ENCODE measurements at places on chromosomes 1 and 21.

DNA sequence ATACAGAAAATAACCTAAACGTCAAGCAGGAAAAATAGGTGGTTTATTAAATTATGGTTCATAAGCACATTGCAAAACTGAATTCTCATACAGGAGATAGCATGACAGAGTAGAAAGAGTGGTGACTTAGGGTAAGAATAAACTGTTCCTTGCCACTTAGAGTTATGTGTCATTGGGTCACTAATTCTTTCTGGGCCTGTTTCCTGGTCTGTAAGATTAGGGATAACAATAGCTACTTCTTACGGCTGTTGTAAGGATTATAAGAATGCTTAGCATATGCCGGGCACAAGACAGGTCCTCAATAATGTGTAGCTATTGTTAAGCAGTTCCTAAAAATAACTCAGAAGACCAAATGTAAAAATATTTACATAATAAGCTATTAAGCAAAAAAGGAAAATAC lies 24.2 kb downstream of the SNRNP40 start:
- no peak for DNase-seq

DNA sequence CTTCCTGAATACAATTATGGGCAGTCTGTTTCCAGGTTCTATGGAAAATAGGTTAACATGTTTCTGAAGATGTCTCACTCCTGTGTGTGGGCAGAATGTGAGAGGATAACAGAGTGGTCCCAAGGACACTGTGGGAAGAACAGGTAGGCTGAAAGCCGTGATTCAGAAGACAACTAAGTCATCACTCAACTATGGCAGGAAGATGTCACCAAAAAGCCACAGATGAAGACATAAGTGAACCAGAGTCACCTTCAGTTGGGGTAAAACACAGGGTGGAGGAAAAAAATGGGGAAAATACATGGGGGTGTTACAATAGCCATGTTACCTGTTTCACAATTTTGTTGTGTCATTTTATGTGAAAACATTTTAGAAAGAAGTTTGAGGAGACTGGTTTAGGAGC lies 75.1 kb downstream of the UCHL5 start:
- no peak for DNase-seq

- DNase-seq: no peak
These were observed 9.8 kb downstream of the PPP2R5A start for GRCh38 chr1:212294983-212295382.

DNA sequence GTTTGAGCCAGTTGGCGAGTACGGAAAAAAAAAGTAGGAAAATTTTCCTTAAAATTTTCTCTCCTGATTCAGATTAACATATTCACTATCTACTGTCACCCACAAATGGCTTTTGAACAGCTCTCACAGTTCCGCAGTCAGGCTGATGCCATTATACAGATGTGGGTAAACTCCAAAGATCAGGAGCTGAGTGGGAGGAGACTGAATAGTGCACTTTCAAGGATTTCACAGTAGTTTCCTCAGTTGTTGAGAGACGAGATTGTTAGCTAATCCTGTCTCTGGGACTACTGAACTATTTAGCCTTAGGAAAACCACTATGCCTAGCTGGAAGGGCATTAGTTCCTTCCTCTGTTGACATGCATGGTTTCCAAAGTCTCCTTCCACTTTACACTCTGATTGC lies 3.2 kb upstream of the DISP1 start:
- no peak for DNase-seq

GRCh38 chr1:11787804-11788436 lies 17.8 kb downstream of the MTHFR start:
- DNase-seq: no peak

- no peak for DNase-seq
These were observed 626 bp upstream of the HLCS start for GRCh38 chr21:36966821-36967768.

DNA sequence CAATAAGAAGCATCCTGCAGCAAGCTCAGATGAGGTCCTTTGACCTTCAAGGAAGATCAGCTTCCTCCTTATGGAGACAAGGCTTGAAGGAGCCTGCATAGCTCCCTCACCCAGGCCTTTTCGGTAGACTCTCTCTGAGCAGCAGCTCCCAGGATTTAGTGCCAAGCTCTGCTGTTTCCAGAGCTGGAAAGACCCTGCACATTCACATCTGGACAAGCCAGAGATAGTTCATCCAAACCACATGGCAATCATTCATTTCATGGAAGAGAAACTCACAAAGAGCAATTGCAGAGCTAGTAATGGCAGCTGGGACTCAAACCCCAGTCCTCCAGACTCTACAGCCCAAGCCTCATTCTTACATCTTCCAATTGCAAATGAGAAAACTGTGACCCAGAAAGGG lies 76.4 kb upstream of the EDN2 start:
- DNase-seq: no peak

GRCh38 chr1:216892581-216893160 lies 169.4 kb upstream of the ESRRG start:
- DNase-seq: no peak

- no peak for DNase-seq
These were observed 47.9 kb downstream of the SMYD3 start for GRCh38 chr1:246459221-246459620.

DNA sequence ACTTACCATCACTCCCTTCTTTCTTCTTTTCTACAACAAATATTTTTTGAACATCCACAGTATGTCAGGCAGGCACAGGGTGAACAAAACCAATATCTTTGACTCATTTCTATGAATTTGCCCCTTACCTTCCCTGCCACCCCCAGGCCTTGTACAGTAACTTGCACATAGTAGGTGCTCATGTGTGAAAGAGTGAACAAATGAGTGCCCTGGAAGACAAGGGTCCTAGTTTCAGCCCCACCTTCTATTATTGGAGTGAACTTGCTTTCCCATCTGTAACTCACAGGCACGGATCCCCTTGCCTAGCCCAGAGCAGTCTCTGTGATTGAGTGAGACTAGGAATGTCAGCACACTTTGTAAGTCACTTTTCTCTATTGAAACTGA lies 12.8 kb downstream of the ZDHHC18 start:
- no peak for DNase-seq

DNA sequence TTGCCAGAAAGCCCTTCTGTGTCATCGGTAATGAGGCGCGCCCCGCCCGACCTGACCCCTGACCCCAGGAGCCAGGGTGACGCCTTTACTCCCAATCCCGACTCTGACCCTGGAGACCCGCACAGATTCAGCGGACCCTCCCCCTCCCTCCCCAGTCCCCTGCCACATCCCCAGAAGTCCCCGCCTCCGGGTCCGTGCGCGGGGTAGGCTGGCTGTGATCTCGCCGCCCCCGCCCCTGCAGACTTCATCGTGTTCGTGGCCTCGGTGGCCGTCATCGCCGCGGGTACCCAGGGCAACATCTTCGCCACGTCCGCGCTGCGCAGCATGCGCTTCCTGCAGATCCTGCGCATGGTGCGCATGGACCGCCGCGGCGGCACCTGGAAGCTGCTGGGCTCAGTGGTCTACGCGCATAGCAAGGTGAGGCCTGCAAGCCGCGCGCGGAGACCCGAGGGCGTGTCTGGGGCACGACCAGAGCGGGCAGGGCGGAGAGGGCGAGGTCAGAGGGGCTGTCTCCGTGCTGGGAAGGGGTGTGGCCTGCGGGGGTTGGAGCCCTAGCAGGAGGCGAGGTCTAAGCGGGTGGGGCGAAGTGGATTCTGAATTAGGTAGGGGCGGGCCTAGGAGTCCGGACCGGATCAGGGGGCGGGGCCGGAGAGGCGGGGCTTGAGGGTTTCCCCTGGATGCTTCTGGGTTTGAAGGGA lies 34.8 kb downstream of the KCNQ4 start:
- peak; percentile 84 for DNase-seq

- DNase-seq: no peak
These were observed 29.6 kb upstream of the ID3 start for GRCh38 chr1:23588749-23589548.

GRCh38 chr1:207890136-207890738 lies 20.7 kb downstream of the CD34 start:
- DNase-seq: no peak

DNA sequence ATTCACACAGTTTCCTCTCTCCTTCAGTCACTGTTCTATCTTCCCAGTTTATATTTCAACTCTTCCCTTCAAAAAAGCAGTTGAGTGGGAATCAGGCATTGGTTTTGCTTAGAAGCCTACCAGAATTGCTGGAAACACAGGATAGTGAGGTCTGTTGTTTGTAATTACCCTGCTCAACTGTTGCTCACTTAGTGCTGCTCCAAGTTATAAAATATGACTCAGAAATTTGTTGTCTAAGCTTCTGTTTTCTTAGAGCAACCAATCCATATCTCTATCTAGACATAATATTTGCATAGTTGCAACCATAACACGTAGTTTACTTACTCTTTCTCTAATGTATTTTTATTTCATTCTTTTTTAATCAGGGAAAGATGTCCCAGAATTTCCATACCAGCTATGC lies 87.9 kb downstream of the MACF1 start:
- no peak for DNase-seq

DNA sequence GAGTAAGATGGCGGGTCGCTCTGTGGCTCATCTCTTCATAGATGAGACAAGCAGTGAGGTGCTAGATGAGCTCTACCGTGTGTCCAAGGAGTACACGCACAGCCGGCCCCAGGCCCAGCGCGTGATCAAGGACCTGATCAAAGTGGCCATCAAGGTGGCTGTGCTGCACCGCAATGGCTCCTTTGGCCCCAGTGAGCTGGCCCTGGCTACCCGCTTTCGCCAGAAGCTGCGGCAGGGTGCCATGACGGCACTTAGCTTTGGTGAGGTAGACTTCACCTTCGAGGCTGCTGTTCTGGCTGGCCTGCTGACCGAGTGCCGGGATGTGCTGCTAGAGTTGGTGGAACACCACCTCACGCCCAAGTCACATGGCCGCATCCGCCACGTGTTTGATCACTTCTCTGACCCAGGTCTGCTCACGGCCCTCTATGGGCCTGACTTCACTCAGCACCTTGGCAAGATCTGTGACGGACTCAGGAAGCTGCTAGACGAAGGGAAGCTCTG lies 2.4 kb downstream of the TNFAIP8L2 start:
- no peak for DNase-seq

- DNase-seq: no peak
These were observed 104.1 kb downstream of the NR5A2 start for GRCh38 chr1:200131551-200132125.

DNA sequence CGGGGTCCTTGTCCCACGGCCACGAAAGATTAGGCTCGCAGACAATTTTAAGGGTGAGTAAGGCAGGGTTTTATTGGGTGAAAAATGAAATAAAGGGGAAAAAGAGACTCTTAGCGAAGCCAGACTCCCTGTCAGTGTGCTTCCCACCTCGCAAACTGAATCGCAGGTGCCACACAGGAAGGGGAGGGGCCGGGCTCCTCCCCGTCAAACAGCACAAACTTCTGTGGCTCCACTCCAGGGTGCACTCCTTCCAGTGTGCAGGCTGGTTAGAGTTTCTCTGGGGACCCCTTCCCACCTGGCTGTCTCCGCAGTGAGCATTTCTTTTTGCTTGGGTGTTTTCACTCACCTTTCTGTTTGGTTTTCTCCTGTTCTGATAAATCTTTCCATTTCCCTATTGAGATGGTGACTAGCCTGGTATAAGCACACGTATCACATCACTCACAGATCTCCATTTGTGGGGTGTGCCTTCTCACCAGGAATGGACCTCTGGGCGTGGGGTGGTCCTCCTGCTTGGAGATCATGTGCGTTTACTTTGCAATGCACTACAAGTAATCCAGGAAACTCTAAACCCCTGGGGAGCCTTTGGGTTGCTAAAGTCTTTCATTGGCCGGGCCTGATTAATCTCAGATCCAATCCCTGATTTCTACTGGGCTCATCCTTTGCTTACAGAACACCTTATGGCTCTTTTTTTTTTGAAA lies 37.6 kb upstream of the GALNT2 start:
- no peak for DNase-seq

DNA sequence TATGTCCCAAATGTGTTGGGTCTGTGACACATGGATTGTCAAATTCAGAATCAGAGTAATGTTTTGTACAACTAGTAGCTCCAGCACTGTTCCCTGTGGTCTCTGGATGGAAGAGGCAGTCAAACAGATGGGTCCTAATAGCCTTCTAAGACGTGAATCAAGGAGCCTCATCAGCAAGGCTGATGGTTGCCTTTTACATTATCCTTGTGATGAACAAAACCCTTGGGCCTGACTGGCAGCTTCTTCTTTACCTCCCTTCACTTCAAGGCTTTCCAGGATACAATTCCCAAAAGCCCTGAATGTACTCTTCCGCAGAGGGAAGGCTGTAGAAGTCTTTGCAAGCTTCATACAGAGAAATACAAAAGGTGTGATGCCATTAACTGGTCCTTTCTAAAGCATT lies 633.3 kb downstream of the USP25 start:
- no peak for DNase-seq

- no peak for DNase-seq
These were observed 23.8 kb downstream of the CRYAA start for GRCh38 chr21:43192501-43193081.

- peak; percentile 36 for DNase-seq
These were observed 606 bp downstream of the DENND1B start for GRCh38 chr1:197774466-197775281.

- no peak for DNase-seq
These were observed 25.5 kb downstream of the ETV3L start for GRCh38 chr1:157073944-157074685.

- peak; percentile 68 for DNase-seq
These were observed 26.9 kb upstream of the EPB41 start for GRCh38 chr1:28887419-28887834.

GRCh38 chr1:179178183-179178582 lies 51.3 kb downstream of the ABL2 start:
- DNase-seq: no peak

GRCh38 chr1:177142791-177143271 lies 21.7 kb downstream of the ASTN1 start:
- DNase-seq: no peak
